ENCODE measurements at places on chromosomes 13 and 19.
A peak's percentile ranks its signal among the peaks of the same experiment; 100 is the strongest.

DNA sequence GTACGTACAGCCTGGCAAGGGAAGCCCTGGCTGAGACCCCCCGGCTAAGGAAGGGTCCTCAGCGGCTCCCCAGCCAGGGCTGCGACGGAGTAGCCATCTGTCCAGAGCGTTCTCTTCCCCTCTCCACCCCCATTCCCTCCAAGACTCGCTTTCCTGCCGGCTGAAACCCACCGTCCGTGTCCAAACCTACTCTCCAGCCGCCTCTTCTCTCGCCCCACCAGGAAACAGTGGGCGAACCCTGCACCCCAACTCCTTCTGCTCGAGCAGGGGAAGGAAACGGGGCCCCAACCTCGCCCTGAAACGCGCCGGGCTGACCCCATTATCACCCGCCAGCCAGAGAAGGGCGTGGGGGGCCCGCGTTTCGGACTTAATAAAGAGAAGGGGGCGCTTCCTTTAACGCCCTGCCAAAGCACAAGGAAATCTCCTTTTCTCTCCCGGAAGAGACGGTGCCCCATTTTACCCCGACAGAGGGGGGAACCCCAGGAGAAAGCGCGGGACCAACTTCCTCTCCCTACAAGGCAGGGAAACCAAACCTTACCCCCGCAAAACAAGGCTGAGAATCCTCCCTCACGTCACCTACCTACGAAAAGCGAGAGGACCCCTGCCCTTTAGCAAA lies 2.5 kb downstream of the ZC3H4 start:
- peak; percentile 71 for DNase-seq

DNA sequence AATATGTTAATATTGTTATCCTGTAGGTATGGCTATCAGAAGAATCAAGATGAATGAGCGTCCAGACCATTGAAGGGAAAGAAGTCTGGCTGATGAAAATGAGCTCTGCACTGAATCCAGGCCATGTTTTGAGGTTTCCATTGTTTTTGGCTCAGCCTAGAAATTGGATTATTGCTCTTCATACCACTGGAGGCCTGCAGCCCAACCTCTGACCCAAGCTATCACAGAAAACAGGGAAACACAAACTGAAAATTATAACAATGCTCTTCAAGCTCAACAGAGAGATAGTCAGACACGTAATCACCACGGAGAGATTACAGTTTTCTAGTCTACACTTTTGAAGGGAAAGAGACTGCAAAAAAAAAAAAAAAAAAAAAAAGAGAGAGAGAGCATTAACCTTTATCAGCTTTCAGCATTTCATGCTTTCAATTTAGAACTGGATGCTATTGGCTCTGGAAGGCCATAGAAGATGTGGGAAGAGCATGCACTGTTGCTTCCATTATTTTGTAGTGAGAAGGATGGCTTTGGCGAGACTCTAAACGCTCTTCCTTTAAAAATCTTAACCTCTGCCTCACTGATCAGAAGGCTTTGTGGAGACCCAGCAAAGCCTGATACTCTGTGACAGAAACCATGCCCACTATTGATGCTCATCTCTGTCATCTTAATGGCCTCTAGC lies 10.8 kb downstream of the EDNRB start:
- no peak for DNase-seq

DNA sequence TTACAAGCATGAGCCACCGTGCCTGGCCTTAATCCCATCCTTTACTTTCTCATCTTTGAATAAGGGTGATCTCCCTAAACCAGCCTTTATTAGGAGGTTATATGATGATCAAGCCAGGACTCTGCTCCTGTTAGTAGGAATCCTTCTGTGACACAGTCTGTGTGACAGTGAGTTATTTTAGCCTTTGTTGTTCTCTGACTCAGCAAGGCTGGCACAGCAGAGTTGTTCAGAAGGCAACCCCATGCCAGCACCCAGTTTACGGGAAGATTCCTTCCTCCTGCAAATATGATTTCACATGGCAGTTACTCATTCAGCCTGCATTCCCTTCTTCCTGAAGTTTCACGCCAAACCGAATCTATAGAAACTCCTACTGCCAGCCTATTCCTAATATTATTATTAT lies 10.5 kb upstream of the MIER2 start:
- DNase-seq: no peak

- no peak for DNase-seq
Observed at GRCh38 chr13:52852444-52852843, 4.0 kb upstream of the PCDH8 start.

- no peak for DNase-seq
Observed at GRCh38 chr19:29018542-29018941, 194.4 kb downstream of the UQCRFS1 start.

GRCh38 chr13:74101436-74101835 lies 32.8 kb downstream of the KLF12 start:
- no peak for DNase-seq

DNA sequence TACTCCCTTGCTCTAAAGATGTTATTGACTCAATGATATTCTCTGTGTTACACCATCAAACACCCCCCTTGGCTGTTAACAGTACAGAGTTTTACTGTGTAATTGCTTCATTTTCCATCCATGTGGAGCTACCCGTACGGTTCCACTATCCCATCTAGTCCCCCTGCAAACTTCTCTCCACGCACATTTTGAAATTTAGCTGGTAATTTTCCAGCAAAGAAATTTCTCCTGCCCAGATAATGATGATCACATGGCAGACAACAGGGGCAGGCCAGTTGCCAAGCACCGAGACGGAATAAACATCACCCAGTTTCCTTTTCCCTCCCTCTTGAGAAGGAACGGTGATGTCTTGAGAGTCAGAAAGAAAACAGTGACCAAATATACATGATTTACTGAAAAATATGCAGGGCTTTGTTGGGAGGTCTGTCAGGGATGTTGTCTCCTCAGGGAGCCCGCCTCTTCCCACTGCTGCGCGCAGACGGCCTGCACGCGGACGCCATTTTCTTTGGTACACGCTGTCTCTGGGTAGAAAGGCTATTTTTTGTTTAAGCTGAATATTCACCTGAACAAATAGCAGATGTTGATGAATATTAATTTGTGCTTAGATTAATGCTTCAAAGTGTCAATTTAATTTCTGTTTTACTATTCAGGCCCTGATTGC lies 109.9 kb downstream of the OLFM4 start:
- no peak for DNase-seq

GRCh38 chr13:41670873-41671443 lies 213.6 kb downstream of the RGCC start:
- DNase-seq: no peak

DNA sequence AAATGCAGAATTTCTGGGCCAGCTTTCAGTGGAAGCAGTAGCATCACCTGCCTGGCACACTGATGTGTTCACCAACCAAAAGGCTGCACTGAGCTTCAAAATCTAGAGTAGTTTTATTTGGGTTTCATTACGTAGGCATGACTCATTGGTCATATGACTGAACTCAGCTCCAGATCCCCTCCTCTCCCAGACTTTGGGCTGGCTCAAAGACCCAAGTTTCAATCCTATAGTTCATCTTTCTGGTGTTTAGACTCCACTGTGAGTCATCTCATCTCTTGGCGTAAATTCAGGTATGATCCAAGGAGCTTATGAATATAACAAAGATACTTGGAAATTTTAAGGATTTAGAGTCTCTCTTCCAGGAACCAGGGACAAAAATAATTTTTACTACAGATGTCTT lies 17.7 kb downstream of the ZMYM5 start:
- DNase-seq: peak; percentile 18

GRCh38 chr19:46849610-46850009 lies 1.0 kb downstream of the AP2S1 start:
- no peak for DNase-seq

GRCh38 chr19:35751839-35752745 lies 3.7 kb downstream of the LIN37 start:
- DNase-seq: no peak

DNA sequence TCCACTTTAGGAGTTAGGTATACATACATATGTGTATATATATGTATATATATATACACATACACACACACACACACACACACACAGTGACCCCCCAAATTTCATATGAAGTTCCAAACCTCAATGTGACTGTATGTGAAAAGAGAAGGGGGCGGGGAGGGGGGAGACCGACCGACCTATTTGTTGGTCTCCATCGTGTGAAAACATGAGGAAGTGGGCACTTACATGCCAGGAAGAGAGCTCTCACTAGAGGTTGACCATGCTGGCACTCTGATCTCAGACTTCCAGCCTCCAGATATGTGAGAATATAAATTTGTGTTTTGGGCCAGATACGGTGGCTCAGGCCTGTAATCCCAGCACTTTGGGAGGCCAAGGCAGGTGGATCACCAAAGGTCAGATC lies 24.6 kb downstream of the ZNF562 start:
- DNase-seq: no peak

GRCh38 chr13:62418376-62418775 lies 1002.7 kb upstream of the PCDH20 start:
- DNase-seq: no peak

GRCh38 chr19:38617283-38617763 lies 430 bp downstream of the MAP4K1 start:
- DNase-seq: peak; percentile 51

- no peak for DNase-seq
Observed at GRCh38 chr13:50618206-50618605, 225.3 kb downstream of the DLEU7 start.

DNA sequence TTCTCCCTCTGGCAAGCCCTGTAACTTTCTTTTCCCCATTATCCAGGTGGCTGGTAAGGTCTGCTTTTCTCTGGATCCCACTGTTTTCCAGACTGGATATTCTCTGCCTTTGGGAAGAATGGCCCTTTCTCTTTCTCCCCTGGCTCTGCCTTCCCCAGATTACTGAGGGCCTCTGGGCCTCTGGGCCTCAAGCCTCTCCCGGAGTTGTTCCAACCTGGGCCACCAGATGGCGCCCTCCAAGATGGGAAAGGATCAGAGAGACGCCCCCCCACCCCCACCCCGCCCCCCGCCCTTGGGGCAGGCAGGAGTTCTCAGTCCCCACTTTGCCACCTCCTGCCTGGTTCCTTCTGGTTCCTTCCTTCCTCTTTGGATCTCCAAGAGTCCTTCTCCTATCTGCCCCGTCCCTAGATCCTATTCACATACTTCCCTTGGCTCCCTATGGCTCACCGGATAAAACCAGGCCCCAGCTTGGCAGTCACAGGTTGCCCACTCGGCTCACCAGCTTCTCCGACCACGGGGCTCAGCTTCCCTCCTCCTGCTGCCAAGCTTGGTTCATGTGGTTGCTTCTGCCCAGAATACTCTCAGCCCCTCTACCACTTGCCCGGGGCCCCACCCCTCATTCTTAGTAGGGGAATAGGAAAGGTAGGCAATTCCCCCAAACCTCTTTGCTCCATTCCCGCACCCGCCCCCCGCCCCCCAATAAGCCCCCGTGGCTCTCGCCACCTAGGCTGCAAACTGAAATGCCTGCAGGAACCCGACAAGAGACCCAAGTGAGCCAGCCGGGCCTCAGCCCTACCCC lies 13.1 kb downstream of the EPS8L1 start:
- peak; percentile 85 for DNase-seq

DNA sequence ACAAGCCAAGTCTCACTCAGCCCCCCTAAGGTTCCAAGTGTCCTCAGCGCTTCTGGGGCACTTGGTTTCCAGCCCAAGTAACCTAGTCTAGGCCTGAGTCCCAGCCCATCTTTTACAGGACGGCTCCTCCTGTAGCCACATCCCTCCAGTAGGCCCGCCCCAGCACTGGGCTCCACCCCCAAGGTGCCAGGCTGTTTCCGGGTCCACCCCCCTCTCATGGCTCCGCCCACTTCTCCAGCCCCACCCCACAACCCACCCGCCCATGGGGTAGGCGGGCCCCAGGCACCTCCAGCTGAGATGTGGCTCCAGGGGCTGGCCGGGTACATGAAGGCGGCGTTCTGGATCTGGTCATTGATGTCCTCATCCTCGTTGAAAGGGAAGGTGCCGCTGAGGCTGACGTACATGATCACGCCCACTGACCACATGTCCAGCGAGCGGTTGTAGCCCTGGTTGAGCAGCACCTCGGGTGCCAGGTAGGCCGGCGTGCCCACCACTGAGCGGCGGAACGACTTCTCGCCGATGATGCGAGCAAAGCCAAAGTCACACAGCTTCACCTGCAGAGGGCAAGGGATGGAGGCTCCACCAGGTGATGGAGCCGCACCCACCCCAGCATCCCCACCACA lies 17.2 kb upstream of the DACT3 start:
- DNase-seq: peak; percentile 78

- DNase-seq: no peak
Observed at GRCh38 chr19:12111176-12111575, 29.0 kb downstream of the ZNF20 start.

DNA sequence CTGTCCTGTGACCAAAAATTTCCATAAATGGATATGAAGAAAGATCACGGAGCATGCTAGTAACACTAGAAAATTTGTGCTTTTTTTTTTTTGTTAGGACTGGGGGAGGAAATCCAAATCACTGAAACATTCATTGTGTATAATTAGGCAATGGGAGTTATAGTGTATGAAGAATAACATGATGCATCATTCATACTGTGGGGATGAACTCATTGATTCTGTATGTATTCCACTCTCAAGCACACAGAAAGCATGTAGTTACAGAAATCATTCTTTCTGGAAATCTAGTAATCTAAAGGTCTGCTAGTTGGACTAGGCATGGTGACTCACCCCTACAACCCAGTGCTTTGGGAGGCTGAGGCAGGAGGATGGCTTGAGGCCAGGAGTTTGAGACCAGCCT lies 749.7 kb downstream of the DIAPH3 start:
- no peak for DNase-seq

- no peak for DNase-seq
Observed at GRCh38 chr19:41709951-41710645, 1.7 kb downstream of the CEACAM5 start.

GRCh38 chr19:47518139-47518538 lies 3.3 kb upstream of the NAPA start:
- peak; percentile 73 for DNase-seq

GRCh38 chr19:50780753-50781435 lies 9.3 kb upstream of the ACP4 start:
- DNase-seq: no peak

DNA sequence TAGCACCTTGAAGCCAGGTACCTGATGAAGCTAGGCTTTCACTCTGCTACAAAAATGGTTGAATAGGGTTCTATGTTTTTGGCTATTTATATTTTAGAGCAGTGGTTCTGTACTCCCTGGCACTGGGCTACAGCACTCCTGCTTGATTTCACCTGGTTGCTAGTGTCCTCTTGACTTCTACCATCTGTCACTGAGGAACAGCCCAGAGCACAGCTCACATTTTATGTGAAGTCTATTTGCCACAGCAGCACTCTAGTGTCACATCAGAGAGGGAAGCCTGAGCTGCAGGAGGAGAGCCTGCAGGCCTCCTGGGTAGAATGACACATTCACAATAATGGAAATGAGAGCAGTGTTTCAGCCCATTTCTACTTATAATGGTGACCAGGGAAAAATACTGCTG lies 184.2 kb downstream of the ZNF486 start:
- DNase-seq: no peak

- DNase-seq: peak; percentile 53
Observed at GRCh38 chr19:13764821-13765394, 586 bp downstream of the MRI1 start.

- peak; percentile 12 for DNase-seq
Observed at GRCh38 chr13:95624020-95624419, 20.5 kb downstream of the DZIP1 start.

DNA sequence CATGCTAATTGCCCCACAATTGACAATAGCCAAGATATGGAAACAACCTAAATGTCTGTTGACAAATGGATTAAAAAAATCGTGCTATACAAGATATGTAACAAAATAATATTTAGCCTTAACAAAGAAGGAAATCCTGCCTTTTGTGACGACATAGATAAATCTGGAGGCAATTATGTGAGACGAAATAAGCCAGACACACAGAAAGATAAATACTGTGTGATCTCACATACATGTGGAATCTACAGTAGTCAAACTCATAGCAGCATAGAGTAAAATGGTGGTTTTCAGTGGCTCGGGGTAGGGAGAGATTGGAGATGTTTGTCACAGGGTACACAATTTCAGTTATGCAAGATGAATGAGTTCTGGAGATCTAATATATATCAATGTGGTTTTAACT lies 895.8 kb downstream of the SLITRK6 start:
- no peak for DNase-seq
